NAMALWA (cell line): ENCODE measurements at places on chromosomes 3 and 15.

- DNase-seq, result peak; percentile 76
Observed at GRCh38 chr15:60585743-60586708, 107.1 kb upstream of the ICE2 start.

DNA sequence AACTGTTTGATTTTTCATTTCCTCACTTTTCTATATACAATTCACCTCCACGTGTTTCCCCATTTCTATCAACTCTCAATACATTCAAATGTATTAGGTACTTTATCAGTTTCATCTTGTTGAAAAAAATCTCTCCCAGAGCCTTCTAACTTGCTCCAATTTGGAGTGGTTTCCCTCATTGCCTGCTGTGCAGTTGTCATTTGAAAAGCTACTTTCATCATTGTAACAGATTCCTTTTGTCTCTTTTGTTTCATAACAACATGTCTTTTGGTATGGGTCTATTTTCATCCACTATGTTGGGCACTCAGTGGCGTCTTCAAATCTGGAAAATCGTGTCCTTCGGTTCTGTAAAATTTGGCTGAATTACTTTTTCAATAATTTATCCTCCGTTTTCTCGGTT is 75.0 kb downstream of the NR2E3 start:
- no peak for DNase-seq

DNA sequence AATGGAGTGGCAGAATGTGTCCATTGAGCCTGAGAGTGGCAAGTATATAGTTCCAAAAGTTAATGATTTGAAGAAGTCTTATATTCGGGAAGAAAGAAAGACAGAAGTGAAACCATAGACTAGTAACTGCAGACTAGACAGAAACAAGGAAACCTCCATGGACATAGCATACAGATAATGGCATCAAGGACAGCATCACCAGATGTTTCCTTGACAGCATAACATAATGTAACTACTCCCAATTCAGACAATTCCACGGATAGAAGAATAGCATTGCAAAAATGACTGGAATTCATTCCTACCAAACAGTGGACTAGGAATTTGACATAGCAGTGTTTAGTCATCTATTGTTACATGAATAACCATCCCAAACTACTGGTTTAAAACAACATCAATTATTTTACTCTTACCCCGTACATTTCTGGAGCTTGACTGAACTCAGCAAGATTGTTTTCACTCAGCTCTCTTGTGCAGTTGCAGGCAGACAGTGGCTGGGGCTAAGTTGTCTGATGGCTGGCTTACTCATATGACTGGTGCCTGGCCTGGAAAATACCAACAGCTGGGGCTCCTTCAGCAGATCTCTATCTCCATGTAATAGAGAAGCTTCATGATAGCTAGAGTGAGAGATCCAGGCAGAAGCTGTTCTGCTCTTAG is 109.7 kb upstream of the GADL1 start:
- no peak for DNase-seq

DNA sequence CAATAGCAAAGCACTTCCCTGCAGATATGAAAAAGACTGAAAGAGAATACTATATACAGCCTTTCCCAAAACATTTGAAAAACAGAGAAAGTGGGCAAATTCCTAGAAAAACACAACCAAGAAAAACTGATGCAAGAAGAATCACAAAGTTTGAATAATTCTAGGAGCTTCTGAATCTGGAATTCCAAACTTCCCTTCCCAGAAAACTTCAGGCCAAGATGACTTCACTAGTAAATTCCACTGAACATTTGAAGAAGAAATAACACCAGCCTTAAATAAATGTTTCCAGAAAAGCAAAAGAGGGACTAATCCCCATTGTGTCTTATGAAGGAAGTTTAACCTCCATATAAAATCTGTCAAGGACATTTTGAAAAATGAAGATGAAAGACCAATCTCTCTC is 15.8 kb upstream of the NSMCE3 start:
- no peak for DNase-seq

DNA sequence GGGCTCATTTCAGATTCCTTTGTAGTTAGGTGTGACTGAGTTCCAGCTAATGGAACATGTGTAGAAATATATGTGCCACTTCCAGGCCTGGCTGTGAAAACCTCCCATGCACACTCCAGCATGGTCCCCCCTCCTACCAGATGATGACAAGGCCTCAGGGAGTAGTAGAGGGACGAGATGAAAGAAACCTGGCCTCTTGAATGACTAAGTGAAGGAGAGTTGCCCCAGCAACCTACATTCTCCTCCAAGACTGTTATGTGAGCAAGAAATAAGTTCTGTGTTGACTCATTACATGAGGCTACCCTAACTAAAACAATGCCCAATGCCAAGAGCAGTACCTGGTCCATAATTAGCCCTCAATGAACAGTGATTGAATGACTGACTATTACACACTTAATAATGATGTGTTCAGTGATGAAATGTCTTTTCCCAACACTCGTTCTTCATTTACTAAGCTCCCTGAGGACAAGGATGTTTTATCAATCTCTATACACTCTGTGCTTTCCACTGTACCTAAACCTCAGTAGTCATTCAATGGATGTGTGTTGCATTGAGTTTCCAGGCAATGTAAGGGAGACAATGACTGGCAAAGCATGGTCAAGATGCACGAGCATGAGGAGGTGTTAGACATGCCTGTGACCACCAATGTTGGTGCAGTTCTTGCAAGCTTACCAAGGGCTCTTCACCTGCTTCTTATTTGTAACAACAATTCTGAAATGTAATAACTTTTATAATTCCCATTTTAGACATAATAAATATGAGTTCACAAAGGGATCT is 62.0 kb upstream of the BCL6 start:
- DNase-seq, result no peak

GRCh38 chr3:117666325-117666724 is 956.7 kb downstream of the TUSC7 start:
- no peak for DNase-seq

DNA sequence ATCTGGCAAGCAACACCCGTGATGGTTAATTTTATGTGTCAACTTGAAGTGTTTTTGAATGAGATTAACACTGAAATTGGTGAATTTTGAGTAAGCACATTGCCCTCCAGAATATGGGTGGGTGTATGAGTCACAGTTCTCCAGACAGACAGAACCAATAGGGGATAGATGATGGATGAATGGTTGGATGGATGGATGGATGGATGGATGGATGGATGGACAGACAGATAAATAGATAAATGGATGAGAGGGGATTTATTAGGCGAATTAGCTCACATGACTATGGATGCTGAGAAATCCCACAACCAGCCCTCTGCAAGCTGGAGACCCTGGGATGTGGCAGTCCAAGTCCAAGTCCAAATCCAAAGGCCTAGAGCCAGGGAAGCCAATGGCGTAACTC is 5.4 kb upstream of the VWA5B2 start:
- DNase-seq, result no peak

DNA sequence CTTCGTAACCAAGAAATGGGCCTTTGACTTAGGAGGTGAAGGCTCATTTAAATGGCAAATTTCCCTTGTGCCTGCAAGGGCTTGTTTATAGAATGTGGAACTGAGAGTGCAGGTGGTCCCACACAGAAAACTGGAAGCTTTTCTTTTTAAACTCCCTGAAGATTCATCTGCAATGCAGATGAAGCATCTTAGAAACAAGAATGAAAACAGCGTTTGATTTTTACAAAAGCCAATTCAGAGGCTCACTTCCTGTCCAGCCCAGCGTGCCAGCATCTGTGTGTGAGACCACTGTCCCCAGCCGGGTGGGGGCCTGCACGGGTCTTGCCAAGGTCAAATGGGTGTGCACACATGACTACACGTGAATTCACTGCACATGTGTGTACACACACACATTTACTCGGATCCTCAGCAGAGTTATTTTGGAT is 94.7 kb downstream of the LINGO1 start:
- peak; percentile 78 for DNase-seq

- DNase-seq, result no peak
Observed at GRCh38 chr3:143465666-143466065, 346.1 kb downstream of the CHST2 start.

- DNase-seq, result no peak
Observed at GRCh38 chr3:5202222-5202621, 14.7 kb downstream of the EDEM1 start.

DNA sequence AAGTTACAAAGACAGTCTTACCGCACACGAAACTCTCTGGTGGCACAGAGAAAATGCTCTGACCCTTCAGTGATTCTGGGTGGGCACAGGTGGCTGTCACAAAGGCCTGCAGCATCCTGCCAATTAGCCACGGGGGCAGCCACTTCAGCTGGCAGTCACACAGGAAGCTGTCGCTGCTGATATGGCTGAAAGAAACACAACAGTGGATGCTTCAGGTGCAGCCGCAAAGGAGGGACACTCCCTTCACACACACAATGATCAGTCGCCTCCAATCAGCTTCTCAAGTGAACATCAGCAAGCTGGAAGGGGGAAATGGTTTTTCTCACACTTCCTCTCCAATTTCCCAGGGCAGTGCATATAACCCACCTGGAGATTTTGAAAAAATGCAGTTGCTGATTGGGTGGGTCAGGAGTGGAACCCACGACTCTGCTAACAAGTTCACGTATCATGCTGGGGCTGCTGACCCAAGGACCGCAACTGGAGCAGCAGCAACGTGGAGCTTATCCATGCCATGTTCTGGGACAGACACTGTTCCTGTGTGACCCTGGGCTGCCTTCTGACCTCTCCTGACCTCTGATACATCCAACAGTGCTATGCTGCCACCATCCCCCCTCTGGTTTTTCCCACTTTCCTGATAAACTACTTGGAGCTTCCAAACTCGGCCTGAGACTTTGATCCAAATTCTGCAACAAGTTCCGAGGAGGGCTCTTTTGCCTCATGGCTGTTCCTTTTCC is 106.6 kb downstream of the LRIG1 start:
- DNase-seq, result no peak

DNA sequence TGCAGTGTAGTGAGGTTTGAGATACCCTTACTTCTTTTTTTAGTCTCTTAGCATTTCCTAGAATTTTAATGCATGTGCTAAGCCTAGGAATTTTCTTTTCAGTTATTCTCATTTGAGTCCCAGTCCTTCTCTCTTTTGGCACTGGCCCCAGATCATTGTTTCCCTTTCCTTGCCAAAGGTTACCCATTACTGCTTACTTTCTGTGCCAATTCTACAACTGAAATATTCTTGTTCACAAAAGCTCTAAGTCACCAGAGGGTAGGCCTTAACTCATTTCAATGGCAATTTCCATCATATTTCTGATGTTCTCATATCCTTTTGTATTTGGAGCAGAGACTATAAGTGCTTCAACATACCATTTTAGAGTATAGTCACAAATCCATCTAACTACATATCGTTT is 199.6 kb upstream of the CBLB start:
- DNase-seq, result no peak

- peak; percentile 58 for DNase-seq
Observed at GRCh38 chr3:49805367-49805782, 2.3 kb downstream of the INKA1 start.

DNA sequence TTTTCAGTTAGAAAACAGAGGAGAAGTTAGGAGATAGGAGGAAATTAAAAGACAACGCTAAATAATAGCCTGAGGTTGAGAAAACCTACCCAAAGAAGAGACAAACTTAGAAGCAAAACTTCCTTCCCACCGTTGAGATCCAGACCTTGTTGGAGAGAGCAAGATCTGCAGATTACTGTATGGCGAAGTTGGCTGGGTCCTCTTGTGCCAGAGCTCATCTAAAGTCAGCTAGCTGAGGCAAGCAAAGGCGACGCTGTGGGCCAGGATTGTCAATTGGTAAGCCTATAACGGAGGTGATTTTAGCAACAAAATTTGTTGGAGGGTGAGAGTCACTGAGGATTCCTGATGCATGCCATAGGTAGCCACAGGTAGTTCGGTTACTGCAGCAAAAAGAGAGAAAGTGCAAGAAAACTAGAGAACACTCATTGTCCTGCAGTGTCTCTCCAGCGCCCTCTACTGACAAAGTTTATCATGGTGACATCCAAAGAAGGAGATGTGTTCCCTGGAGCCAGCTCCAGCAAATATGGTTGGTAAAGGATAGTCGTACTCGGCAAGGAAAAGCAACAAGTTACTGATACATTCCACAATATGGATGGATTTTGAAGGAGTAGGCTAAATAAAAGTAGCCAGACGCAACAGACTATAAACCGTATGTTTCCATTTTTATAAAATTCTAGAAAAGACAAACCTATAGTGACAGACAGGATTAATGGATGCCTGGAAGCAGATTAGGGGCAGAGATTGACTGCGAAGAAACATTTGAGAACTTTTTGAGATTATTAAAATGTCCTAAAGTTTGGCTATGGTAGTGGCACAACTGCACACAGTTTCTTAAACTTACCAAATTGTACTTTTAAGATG is 9.8 kb upstream of the OR5K4 start:
- peak; percentile 79 for DNase-seq

DNA sequence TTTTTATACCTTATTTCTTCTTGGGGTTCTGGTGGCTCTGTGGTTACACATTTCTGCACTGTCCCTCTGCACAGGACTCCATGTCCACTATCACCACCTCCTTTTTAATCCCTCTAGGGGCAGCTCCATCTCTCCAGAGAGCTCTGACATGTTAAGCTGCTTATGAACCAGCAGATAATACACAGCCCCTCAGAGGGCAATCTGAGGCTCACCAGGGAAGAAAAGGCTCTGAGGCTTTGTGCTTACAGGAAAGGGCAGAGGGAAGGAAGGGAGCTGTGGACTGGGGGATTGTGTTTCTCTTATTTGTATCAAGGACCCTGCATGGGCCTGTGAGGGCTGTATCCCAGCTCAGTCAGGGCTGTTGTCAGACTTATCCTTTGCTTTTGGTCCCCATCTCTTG is 164.5 kb downstream of the EPHB1 start:
- DNase-seq, result no peak

GRCh38 chr15:77186594-77187011 is 115.7 kb upstream of the TSPAN3 start:
- peak; percentile 55 for DNase-seq

GRCh38 chr15:101069654-101069973 is 150.5 kb downstream of the LRRK1 start:
- no peak for DNase-seq

GRCh38 chr15:57198131-57198530 is 178.2 kb upstream of the CGNL1 start:
- no peak for DNase-seq

- no peak for DNase-seq
Observed at GRCh38 chr3:71372241-71372768, 211.2 kb downstream of the FOXP1 start.

DNA sequence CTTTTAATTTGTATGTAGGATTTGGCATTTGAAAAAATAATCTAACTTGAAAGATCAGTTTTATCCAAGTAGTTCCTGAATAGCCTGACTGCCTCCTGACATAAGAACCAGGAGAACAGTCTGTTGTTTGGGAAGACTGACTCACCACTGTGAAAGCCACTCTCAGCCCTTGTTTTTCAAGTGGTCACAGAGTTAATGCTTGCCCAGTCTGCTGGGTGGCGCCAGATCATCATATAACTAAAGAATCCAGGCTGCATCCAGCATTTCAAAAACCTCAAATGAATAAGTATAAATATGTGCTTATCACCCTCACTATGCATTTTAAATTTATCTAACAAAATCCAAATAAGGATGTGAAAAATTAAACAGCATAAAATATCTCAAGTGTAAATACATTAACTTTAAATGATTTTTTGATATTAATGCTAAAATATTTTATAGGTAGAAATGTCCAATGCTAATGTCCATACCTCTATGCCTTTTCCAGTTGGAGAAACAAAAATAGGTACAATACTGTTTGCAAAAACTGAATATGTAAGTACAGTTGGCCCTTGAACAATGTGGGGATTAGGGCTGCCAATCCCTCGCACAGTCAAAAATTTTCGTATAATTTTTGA is 26.9 kb upstream of the ZBBX start:
- peak; percentile 54 for DNase-seq
